ENCODE measurements at places on chromosomes 11 and 22. TPM values are rescaled to one million over a fixed set of nuclear protein-coding genes. Genes with fewer than 3 reads are reported as not detected.

CFAP300 gene
- 0.50 TPM for polyA plus RNA-seq

B3GAT1 gene
- polyA plus RNA-seq = 0.04 TPM

CCDC81 gene
- polyA plus RNA-seq = 0.17 TPM

PTS gene
- 54.4 TPM for polyA plus RNA-seq

DNA sequence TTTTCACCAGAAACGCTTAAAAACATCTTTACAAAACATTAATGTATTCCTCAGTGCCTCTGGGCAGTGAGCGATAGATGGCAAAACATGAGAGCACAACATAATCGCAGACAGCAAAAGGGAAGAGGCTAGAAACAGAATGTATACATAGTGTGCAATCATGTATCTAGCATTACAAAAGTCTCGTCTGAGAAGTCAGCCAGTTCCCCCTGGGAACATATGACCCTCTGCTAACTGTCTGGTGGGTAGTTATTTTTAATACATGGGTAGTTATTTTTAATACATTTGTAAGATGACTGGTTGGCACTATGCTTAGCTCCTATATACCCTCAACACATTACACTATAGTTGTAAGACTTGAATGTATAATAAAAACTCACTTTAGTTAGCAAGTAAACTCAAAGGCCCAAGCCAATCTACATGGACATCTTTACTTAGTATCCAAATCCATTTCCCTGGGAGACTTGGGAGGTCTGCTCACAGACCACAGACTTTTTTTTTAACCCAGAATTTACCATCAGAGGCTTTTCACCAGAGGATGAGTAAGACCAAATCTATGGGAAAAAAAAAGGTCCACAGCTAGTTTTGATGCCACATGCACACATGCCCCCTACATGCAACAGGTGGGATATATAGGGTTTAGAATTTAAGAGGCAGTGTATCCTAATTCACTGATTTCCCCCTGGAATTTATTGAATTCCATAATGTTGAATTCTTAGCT, 71.7 kb downstream of the AMBRA1 start:
- no peaks in the 10 kb centered on the region for H3K36me3 ChIP-seq
- H3K27ac ChIP-seq = no peak overlapping the region
- H3K4me3 ChIP-seq = no peak overlapping the region
- H3K27me3 ChIP-seq = no peaks in the 10 kb centered on the region

DNA sequence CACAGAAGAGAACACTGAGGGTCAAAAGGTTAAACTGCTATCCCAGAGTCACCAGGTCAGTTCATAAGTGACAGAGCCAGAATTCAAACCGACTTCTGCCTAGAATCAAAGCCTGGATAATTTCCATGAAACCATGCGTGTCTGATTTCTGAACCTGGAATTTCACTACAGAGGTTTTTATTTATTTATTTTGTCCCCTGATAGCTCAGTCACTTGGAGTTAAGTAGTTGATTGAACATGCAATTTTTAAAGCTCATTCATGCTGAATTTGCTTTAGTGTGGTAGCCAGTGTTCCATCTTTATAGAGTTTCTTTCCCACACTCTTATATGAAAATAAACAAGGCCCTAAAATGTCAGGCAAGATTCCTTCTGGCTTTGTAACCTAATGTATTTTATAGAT, 93.2 kb downstream of the NAV2 start:
- no peak overlapping the region for H3K4me3 ChIP-seq
- peaks cover 10% of the 10 kb centered on the region for H3K4me1 ChIP-seq
- H3K27ac ChIP-seq = no peak overlapping the region
- DNase-seq = no peak
- no peaks in the 10 kb centered on the region for H3K36me3 ChIP-seq

- no peaks in the 10 kb centered on the region for H3K27me3 ChIP-seq
- peaks cover 10% of the 10 kb centered on the region for H3K4me1 ChIP-seq
- no peaks in the 10 kb centered on the region for H3K36me3 ChIP-seq
- DNase-seq = no peak
- no peak overlapping the region for H3K4me3 ChIP-seq
Observed at GRCh38 chr11:68564261-68564660, 103.7 kb downstream of the PPP6R3 start.

DNA sequence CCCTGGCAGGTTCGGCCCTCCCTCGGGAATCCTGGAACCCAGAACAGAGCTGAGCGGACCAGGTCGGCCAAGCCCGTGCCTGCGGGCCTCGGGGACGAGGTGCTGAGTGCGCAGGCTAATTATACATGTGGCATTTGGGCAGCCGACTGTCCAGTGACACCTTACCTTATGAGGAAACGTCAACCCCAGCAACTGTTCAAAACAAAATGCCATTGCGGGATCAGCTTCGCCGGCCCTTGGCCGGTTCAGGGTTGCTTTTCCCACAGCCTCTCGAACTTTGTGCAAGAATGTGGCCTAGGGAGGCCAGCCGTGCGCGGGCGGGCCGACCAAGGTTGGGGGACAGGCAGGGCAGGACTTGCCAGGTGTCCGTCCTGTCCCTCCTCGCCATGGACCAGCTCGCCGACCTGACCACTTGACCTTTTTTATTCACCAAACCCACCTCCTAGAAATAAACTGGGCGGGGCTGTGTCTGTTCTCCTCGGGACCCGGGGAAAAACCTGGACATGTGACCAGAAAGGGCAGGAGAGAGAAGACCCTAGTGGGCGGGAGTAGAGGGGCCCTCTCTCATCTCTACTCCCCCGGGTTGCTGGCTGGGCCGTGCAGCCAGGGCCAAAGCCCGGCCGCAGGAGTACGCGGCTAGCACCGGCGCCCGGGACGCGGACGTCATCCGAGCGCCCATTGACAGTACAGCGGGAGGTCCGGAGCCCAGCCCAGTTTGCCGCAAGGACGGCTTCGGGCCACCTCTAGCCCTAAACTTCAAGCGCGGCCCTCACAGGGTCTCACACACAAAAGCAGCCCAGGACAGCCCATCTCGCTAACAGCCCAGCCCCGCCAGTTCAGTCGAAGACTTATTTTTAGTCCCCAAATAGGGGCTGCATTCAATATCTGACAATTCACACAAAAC, 134.3 kb upstream of the C11orf58 start:
- no peaks in the 10 kb centered on the region for H3K36me3 ChIP-seq
- peaks cover 33% of the 10 kb centered on the region for H3K4me1 ChIP-seq
- H3K27me3 ChIP-seq = peaks cover 62% of the 10 kb centered on the region
- H3K27ac ChIP-seq = peak overlapping the region; percentile 91

- DNase-seq = no peak
- H3K36me3 ChIP-seq = no peaks in the 10 kb centered on the region
- H3K27me3 ChIP-seq = no peaks in the 10 kb centered on the region
- H3K4me1 ChIP-seq = peaks cover 64% of the 10 kb centered on the region
- no peak overlapping the region for H3K4me3 ChIP-seq
- peak overlapping the region; percentile 57 for H3K27ac ChIP-seq
Observed at GRCh38 chr11:114089748-114090147, 30.2 kb downstream of the ZBTB16 start.

GRCh38 chr22:27844656-27845591, 43.4 kb upstream of the MN1 start:
- peaks cover 36% of the 10 kb centered on the region for H3K4me1 ChIP-seq
- no peak overlapping the region for H3K4me3 ChIP-seq

GRCh38 chr11:72396041-72396440, 38.3 kb downstream of the CLPB start:
- H3K27me3 ChIP-seq = no peaks in the 10 kb centered on the region
- no peak overlapping the region for H3K4me3 ChIP-seq
- no peak overlapping the region for H3K27ac ChIP-seq

DNA sequence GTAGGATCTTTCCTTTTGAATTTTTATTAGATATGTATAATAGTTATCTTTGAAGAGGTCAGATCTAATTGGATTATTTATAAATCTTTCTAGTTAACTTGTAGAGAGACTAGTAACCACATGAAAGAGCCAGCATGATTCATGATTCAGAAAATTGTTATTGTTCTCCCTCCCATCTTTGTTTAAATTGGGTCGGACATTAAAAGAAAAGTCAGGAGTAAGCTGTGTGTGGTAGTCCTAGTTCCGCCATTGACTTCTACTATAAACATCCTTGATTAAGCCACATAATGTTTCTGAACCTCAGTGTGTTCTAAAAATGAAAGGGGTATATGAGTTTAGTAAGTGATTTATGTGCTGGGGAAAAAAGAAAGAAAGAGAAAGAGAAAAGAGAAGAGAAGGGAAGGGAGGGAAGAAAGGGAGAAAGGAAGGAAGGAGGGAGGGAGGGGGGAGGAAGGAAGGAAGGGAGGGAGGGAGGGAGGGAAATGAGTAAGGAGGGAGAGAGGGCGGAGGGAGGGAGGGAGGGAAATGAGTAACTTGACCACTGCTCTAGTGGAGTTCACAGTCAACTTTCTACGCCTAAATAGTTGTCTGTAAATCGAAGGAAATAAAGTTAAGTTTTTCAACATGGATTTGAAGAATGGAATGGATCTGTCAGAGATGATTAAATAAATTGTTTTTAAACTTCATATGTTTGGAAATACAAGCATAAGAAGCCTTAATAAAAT, 32.9 kb downstream of the SIK2 start:
- no peaks in the 10 kb centered on the region for H3K27me3 ChIP-seq
- DNase-seq = no peak
- H3K36me3 ChIP-seq = no peaks in the 10 kb centered on the region

DNA sequence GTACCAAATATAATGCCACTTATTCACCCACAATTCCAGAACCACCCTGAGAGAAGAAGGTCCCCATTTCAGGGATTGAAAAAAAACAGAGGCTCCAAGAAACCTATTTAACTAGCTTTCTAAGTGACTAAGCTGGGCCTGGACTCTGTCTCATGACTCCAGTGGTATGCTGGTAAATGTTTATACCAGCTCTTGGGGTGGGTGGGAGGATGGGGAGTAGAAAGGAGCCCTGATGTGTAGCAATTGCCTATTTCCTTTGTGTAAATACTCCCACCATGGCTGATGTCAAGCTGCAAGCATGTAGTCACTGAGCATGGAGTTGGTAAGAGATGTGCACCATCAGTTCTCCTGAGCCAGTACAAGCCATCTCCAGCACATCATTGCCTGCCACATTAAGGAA, 2.8 kb downstream of the PRG3 start:
- peaks cover 4% of the 10 kb centered on the region for H3K4me1 ChIP-seq
- no peak overlapping the region for H3K4me3 ChIP-seq
- H3K27ac ChIP-seq = no peak overlapping the region
- DNase-seq = no peak

DNA sequence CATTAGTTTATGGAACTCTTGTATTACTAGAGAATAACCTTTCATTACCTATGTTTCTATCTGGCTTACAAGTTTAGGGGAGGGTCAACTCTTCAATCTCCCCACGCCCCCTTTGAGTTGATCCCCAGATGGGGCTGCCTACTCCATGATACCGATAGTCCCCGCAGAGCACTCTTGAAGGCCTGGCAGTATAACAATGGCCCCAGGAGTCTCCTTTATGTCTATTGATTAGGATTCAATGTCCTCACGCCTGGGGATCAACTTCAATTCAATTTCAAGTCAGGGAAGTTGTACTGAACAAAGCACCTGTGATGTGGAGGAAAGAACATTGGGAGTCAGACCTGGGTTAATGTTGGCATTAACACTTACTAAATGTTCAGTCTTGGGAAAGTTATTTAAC, 520.2 kb downstream of the METTL15 start:
- H3K36me3 ChIP-seq = no peaks in the 10 kb centered on the region
- DNase-seq = no peak
- H3K4me3 ChIP-seq = no peak overlapping the region
- no peak overlapping the region for H3K27ac ChIP-seq
- H3K27me3 ChIP-seq = no peaks in the 10 kb centered on the region

DNA sequence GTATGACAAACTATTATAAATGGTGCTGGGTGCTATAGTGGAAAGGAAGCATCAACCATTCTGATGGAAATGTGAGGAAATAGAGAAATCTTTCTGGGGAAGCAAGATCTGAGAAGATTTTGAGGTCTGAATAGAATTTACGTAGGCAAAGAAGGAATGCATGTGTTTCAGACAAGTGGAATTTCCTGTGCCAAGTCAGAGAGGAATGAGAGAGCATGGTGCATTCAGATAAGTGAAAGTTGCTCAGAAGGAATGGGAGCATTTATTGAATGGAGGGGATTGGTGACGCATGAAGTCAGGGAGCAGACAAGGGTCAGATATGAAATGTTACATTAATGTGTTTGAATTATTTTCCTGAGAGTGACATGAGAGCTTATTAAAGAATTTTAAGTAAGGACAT, 725.5 kb downstream of the METTL15 start:
- no peak for DNase-seq
- no peaks in the 10 kb centered on the region for H3K4me1 ChIP-seq
- no peaks in the 10 kb centered on the region for H3K36me3 ChIP-seq
- no peak overlapping the region for H3K27ac ChIP-seq
- H3K4me3 ChIP-seq = no peak overlapping the region
